ENCODE measurements at places on chromosomes 4 and X.

- no peak for DNase-seq
These were observed 111.2 kb upstream of the GRXCR1 start for GRCh38 chr4:42781315-42781714.

DNA sequence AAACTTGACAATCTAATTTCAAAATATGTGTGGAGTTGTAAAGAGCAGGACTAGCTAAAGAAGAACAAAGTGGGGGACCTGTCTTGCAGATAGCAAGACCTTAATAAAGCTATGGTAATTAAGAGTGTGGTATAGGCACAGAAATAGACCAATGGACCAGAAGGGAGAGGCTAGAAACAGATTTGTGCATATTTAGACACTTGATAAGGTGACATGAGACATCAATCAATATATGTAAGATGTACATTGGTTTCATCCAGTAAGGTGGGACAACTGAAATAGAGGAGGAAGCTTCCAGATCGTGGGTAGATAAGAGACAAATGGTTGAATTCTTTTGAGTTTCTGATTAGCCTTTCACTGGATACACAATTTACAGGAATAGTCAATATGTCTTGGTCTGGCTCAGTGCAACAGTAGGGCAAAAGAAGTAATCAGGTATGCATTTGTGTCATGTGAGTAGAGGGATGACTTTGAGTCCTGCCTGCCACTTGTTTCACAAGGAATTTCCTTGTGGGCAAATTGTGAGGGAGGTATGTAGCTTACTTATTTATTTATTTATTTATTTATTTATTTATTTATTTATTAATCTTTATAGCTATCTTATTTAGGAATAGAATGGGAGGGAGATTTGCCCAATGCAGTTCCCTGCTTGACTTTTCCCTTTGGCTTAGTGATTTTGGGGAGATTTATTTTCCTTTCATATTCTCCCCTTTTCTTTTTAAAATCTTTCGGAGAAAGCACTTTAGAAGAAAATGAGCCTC, 7.2 kb upstream of the MPP1 start:
- DNase-seq: no peak

DNA sequence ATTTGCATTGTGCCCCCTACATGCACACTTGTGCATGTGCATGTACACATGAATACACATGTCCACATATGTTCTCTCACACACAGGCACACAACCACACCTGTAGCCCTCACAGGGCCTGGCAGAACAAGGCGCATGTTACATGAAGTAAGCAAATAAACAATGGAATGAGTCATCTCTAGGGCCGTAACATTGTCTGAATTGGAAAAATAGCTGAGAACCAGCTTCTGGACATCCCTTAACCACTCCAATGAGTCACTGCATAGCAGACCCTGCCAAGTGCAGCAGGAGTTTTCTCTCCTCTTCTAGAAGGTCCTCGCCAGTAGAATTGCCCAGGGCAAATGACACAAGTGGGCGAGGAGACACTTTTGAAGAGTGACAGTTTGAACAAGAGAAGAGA, 66.1 kb downstream of the MAGEA10 start:
- no peak for DNase-seq

DNA sequence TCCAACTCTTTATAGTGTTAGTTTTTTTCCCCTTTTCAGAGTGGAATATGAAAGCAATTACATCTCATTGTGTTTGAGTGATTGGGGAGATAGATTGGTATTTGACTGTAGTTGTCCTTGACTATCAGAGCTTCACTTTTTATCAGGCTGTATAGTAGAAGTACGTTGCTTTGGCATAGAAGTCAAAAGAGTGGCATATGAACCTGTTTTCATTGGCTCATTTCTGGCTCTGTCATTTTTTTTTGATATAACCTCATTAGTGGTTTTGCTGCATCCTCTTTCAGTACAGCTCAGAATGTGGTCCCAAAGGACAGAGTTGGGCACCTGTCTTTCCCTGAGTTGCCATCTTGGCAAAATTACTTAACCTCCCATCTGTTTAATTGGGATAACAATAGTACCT, 1.4 kb downstream of the TMA16 start:
- no peak for DNase-seq

- DNase-seq: no peak
These were observed 23.5 kb downstream of the TLR10 start for GRCh38 chr4:38759113-38759789.
